ENCODE measurements at places on chromosomes 3 and 15. TPM values are rescaled to one million over a fixed set of nuclear protein-coding genes. Genes with fewer than 3 reads are reported as not detected.

DNA sequence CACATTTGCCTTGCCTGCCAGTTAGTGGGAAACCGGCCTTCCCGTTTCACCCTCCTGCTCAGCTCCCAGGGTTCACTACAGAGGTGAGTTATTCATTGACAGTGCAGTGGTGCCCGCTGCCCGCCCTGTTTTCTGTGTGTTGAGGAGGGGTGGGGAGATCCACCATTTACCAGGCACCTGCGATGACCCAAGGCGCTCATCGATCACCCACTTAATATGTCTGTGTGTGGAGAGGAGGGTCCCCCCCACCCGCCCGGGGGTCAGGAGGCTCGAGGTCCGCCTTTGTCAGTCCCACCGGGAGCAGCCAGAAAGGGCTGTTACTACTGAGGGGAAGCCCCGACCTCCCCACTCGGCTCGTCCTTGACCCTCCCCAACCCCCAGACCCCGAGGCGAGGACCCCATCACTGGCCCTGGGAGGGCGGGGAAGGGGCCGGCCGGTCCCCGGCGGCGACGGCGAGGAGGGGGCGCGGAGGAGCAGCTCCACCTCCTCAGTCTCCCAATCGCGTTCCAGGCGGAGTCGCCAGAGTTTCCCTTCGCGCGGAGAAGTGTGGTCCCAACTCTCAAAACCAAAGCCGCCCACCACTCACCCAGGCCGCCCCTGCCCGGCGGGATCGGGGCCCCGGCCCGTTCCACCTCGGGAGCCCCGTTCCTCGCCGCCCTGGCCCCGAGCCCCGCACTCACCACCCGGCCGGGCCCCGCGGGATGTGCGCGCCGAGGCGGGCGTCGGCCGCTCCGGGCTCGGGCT is 1.1 kb downstream of the PLXNB1 start:
- peak; percentile 18 for DNase-seq

DNA sequence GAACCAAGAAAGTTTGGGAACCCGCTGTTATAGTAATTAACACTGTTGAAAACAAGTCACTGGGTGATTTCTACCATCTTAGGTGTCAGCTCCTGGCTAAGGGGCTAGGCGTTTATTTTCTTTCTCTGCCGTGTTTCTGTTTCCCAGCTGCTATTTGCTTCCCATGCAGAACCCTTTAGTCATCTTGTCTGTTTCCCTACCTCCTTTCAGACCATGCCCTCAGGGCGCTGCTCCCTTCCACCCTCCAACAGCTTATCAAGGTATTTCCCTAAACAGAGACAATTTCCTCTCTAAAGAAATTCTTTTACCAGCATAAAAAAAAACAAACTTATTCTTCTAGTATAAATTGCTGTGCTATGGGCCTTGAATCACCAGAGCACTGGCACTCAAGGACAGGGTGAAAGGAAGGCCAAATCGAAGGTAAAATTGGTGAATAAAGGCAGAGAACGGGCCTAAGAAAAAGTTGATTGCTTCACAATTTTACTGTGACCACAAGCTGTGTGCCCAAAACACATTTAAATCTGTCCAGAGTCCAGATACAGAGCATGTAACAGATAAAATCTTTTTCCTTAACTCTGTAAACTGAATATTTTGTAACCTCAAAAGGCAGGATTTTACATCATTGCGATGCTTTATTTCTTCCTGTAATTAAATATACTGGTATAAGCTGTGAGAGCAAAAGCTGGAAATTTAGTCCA is 319.2 kb downstream of the ZNF621 start:
- DNase-seq, result no peak

GRCh38 chr3:46628901-46629369 is 16.6 kb downstream of the FAM240A start:
- no peak for DNase-seq

DNA sequence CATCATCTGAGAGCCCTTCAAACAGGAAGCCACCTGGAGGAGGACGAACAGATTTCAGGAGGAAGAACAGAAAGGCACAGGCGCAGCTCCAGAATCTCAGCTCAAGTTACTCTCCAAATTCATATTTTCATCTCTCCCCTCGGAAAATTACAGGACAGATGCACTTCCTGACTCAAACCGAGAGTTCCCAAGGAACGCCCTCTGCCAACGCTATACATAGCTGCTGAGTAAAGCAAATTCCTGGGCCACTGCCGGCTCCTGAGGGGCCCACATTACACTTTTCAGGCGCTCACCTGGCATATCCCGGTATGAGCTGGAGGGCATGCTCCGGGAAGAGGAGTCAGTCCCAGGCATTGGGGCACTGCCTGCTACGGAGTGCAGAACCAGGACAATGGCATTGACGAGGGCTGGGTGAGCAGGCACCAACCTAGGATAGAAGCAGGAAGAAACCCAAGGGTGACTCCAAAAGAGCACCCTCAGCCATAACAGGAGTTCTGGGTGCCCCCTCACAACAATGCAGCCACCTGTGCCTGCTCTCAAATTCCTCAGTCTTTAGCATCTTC is 11.2 kb downstream of the UBL7 start:
- DNase-seq, result no peak

- DNase-seq, result no peak
These were observed 316.0 kb downstream of the RORA start for GRCh38 chr15:60912984-60913697.

DNA sequence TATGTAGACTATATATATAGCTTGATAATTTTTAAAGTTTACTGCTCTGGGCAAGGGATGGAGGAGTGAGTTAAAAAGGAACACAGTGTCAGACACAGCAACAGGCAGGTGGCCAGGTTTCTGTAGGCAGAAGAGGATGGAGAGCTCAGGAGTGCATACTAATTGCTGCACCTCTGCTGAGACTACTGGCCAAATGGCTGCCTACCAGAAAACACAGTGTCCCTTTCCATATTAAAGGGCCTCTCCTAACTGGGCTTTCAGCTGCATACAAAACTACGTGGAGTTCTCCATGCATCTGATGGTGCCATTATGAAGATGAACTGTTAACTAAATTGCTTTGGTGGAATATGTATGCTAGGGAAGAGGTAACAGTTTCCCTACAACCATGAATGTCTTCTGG is 1.8 kb downstream of the ATP13A4 start:
- DNase-seq, result no peak

DNA sequence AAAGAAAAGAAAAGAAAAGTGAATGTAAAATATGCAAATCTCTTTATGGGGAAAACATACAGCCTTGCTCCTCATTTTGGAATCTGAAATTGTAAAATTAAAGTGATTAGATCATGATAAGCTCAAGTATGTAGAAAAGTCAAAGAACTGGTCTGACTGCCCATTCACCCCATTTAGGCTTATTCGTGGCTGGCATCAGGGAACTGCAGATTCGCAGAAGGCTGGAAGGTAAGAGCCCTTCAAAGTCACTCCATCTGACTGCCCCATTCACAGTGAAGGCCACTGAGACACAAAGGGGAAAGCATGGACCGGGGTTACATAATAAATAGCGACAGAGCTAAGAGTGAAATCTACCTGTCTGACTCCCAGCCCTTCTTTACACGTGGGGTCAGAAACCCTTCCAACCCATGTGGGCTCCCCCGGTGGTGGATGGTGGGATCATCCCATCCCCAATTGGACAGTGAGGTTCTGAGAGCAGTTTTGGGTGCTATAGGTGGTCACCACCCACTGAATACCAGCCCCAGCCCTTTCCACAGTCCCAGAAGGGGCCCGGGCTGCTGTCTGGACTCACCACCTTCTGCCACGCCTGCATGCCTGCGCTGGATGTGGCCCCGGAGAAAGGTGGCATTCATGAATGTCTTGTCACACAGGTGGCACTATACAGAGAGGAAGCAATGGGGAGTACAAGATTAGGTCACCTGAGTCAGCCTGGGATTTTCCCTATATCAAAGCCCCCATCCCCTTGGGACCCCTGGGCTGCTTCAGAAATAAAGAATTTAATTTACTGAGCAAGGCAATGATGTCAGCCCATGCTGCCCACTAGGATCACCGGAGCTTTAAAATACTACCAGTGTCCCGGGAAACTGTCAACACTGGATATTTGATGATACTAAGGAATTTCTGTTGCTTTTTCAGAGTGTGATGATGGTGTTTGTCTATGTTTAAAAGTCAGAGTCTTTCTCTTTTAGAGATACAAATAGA is 17.9 kb downstream of the DZIP1L start:
- DNase-seq, result no peak

DNA sequence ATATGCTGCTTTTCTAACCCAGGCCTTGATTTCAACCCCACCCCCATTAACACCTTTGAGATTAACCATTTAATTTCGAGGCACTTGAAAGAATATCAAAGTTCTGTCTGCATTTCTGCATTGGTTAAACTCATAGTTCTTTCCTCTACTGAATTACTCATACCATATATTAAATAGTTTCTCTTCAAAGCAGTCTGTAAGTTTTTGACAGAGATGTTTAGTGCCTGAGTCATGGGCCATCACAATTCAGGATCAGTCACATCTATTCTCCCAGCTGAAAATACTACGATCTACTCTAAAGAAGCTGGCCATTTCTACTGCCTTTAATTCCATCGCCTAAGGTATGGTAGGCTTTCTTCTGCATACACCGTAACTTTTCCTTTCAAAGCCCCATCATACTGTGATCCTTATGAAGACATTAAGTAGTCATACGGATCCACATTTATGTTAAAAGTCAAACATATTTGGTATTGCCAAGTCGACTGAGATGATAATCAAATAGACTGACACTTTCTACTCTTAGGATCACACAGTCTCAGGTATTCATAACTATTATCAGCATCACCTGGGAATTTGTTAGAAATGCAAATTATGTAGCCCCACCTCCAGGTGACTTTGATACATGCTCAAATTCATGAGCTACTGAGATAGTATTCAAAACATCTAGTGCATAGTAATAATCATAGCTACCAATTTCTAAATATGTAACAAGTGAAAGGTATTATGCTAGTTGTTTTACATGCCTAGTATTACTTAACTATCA is 489.4 kb upstream of the IL12A start:
- DNase-seq, result peak; percentile 49

DNA sequence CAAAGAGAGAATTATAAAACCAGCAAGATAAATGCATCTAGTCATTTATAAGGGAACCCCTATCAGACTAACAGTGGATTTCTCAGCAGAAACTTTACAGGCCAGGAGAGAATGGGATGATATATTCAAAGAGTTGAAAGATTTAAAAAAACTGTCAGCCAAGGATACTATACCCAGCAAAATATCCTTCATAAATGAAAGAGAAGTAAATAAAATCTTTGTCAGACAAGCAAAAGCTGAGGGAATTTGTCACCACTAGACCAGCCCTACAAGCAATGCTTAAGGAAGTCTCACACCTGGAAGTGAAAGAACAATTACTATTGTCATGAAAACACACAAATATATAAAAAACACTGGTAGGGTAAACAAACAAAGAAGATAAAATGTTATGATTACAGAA is 113.4 kb upstream of the FAM3D start:
- DNase-seq, result no peak

DNA sequence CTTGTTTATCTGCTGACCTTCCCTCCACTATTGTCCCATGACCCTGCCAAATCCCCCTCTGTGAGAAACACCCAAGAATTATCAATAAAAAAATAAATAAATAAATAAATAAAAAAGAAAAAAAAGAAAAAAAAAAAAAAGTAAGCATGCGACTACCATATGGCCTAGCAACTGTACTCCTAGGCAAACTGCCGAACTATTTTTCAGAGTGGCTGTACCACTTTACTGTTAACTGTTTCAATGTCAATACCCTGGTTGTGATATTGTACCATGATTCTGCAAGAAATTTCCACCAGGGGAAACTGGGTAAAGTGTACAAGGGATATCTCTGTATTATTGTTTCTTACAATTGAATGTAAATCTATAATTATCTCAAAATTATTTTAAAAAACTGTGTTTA is 41.3 kb upstream of the MAP4 start:
- DNase-seq, result no peak

GRCh38 chr3:188077160-188077799 is 76.7 kb upstream of the LPP start:
- DNase-seq, result no peak

DNA sequence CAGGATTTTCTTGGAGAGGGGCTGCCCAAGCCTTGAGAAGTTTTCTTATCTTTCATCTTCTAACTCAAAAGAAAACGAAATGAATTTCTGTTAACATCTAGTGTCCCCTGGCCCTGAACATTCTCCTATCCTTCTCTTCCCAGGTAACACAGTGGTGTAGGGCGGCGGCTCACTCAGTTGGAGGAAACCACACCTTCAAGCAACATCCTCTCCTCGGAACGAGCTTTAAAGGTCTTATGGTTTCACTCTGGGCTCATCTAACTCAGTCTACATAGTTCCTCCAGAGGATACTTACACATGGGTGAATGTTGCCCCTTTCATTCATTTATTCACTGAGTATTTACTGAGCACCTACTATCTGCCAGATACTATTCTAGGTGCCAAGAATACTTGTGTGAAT is 31.0 kb upstream of the KLHL6 start:
- no peak for DNase-seq

DNA sequence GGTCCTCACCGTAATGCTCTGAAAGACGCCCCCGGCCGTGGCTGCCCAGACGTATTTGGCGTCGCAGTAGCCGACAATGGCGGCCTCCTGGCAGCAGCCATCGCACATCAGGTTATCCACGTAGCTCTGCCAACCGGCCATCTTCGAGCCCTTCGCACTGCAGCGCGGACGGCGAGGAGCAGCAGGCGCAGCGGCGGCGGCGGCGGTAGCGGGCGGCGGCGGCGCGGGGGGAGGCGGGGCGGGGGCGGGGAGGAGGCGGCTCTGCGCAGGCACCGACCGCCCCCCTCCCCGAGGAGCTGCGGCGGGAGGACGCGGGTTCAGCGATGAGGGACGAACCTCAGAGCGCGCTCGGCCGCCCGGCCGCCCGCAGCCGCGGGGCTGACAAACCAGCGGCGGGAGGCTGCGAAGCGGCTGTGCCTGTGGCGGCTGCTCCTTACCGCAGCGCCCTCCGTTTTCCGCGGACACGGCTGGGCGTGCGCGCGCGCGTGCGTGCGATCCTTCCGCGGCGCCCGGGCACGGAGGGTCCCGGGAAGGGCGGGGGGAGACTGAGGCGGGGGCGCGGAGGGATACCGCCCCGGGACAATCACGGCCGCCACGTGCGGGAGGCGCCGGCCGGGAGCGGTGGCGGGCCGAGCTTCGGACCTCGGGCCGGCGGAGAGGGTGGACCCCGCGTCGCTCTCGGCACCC is at the start of gene PFN2:
Gene PFN2, minus strand, starts transcription at position 180 of the 687 bp plus-strand sequence. Its CDS starts 39 bp downstream, at position 141.
- DNase-seq, result peak; percentile 73

OSTN gene
- polyA plus RNA-seq, result not detected

ZNF717 gene
- 6.0 TPM for polyA plus RNA-seq

SPESP1 gene
- 2.9 TPM for polyA plus RNA-seq

PTH1R gene
- 0.56 TPM for polyA plus RNA-seq

DIPK2A gene
- 15.5 TPM for polyA plus RNA-seq
